HAP-1 (cell line): ENCODE measurements at places on chromosomes 5 and 9.

- no peak for DNase-seq
Observed at GRCh38 chr9:93217706-93218105, 33.8 kb downstream of the WNK2 start.

GRCh38 chr5:96257904-96258303 is 175.1 kb downstream of the PCSK1 start:
- DNase-seq: no peak

GRCh38 chr5:31743678-31744077 is 104.7 kb downstream of the PDZD2 start:
- DNase-seq: no peak

- DNase-seq: no peak
Observed at GRCh38 chr5:173624282-173624681, 7.8 kb upstream of the BOD1 start.
